ENCODE measurements at places on chromosomes 5 and 9.
A peak's percentile ranks its signal among the peaks of the same experiment; 100 is the strongest.

DNA sequence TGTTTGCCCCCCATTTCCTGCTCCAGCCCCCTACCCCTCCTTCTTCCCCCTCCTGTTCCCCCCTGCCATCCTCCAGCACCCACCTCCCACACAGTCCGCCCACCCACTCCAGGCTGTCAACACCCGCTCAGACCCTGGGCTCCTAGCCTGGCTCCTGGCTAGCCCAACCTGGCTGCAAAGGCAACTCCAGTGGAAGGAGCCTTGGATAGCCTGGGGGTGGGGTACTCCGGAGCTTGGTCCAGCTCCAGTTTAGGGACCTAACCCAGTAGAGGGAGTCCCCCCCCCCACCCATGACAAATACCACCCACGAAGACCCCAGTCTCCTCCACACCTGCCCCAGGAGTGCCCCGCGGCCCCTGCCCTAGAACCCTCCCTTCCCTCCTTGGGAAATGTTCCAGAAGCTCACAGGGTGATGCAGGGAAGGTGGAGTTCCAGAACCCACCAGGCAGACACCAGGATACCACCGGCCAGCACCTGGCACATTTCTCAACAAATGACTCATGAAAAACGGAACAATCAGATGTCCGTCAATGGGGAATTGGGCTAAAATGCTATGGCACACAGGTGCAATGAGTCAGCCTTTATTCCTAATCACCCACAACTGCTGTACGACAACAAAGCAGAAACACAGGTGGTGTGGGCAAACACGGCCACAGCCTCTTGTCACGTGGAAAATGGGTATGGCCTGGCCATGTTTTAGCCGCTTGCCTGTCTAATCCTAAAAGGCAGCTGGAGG is 901 bp upstream of the SLC12A7 start:
- DNase-seq, result no peak

GRCh38 chr9:125852386-125852785 is 105.2 kb downstream of the PBX3 start:
- DNase-seq, result no peak

DNA sequence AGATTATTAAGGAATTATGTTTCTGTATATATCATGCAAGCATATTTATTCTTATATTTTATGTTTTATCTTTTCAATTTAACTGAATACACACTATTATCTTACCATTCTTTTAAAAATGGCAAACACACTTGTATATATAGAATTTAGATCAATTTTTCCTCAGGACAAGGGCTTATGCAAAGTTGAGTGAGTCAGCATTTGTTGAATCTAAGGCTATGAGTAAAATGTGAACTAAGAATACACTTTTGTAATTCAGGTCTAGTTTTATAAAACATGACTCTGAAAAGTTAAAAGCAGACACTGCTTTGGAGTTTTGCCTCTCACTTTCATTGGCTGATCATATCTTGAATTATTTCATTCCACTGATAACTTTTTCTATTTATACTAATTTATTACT is 127.8 kb downstream of the FOCAD start:
- no peak for DNase-seq

GRCh38 chr9:113148781-113149510 is 1.9 kb upstream of the SLC31A2 start:
- DNase-seq, result no peak

GRCh38 chr5:61277781-61278180 is 54.3 kb upstream of the ZSWIM6 start:
- DNase-seq, result no peak

GRCh38 chr5:77366717-77367500 is 125.2 kb downstream of the WDR41 start:
- no peak for DNase-seq

- no peak for DNase-seq
Observed at GRCh38 chr5:40501711-40502444, 177.8 kb upstream of the PTGER4 start.

DNA sequence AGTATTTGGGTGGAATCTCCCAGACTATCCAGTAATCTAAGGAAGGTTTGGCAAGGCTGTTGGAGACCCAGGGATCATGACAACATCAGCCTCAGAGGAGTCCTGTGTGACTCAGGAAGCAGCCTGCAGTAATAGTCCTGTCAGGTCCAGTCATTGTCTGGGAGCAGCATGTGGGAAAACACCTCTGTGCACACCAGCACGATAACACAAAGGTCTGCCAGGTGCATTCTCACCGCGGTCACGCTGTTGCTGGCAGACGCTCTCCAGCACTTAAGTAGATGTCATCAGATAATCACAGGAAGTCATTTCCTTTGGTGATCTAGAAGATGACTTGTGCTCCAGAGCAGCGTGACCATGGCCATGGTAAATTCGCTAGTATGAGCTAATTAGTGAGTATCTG is 99.2 kb upstream of the IQGAP2 start:
- no peak for DNase-seq

- peak; percentile 70 for DNase-seq
Observed at GRCh38 chr9:89786655-89787054, 181.8 kb downstream of the GADD45G start.

- no peak for DNase-seq
Observed at GRCh38 chr9:135474915-135475314, 4.7 kb upstream of the PPP1R26 start.

DNA sequence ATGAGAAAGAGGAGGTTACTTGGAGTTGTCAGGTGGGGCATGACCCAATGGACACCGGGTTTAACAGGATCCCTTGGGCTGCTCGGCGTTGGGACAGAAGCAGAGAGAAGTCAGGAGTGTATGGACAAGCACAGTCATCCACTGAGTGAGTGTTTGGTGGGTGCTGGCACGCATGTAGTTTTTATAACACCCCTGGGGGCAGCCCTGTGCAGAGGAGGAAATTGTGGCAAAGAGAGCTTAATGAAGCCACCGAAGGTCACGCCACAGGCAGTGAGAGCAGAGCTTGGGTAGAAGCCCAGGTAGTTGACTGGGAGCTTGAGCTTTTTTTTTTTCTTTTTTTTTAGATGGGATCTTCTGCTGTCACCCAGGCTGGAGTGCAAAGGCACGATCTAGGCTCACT is 43.2 kb upstream of the IER5L start:
- no peak for DNase-seq

GRCh38 chr5:93653716-93654115 is 70.7 kb downstream of the NR2F1 start:
- DNase-seq, result no peak

DNA sequence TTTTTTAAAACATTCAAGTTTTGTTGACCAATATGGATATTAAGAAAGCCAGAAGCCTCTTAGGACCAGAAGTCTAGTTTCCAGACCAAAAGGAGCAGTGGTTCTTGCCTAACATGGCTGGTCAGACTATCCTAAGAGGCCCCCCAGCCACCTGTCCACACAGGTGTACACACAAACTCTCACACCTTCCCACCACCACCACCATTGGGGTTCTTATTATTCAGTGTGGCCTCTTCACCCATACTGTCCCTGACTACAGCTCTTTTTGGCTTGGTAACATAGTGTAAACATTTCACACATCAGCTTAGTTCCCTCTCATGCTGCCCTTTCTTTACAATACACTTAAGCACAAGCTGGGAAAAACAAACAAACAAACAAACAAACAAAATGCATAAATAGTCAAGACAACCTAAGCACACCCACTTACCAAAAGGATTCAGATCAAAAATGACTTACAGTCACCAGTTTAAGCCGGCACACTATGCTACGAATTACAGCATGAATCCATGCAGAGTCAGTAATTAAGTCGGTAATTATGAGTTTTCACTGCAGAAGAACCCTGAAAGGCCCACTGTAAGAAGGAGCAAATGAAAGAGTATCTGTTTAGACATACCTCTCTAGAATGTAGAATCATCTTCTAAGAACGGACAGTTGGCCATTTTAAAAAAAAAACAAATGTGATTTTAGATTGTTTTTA is 9.5 kb downstream of the LHFPL2 start:
- no peak for DNase-seq

DNA sequence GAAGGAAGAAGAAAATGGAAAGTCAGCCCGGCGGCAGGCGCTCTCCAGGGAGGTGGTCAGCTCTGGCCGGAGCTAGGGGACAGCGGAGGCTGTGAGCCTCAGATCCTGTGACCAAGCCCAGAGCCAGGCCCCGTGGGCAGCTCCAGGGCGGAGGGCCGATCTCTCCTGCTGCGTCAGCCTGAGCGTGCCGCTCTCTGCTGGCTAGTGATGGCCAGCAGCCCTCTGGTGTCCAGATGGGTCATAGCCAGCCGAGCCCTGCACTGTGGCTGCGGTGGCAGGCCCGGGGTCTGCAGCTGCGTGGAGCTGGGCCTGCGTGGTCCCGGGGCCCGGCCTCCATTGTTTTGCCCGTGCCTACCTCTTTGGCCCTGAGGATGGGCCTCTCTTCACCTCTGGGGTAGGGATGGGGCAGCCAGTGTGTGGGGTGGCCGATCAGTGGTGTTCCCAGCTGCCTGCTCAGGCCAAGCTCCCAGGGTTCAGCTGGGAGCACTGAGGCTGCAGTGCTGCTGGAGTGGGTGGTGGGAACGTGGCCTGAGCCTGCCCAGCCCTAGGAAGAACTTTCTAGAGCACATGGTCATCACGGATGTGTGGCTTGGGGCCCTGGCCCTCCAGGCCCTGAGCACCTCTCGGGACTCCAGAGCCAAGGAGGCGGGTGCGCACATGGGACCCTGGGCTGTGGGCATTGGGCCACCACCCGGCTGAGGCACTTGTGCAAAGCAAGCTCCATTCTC is 17.1 kb upstream of the NRARP start:
- peak; percentile 49 for DNase-seq

GRCh38 chr9:87498046-87498810 is 561 bp downstream of the DAPK1 start:
- DNase-seq, result peak; percentile 62

DNA sequence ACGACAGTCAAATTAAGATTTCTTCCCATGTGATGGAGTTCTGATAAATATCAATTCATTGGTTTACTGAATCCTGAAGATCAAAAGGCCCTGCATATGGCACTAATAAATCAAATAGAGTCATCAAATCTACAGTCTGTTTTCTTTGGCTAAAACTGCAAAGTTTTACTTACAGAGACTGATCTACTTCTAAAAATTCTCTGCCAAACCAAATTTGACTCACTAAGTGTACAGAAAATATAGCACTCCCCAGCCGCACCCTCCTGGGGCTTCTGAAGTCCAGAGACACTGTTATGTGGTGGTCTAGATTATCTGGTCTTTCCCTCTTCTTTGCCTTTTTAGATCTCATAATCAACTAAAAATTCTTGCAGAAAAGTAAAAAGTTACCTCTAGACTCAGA is 237.7 kb downstream of the MLLT3 start:
- no peak for DNase-seq

GRCh38 chr9:116901260-116901659 is 214.2 kb downstream of the TRIM32 start:
- DNase-seq, result no peak

DNA sequence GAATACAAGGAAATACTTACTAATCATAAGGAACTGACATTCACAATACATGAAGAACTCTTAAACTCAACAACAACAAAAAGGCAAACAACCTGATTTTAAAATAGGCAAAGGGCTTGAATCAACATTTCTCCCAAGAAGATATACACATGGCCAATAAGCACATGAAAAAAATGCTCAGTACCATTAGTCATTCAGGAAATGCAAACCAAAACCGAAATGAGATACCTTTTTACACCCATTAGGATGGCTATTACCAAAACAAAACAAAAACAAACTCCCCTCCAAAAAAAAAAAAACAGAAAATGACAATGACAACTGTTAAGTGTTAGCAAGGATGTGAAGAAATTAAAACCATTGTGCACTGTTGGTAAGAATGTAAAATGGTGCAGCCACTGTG is 104.1 kb upstream of the ZNF462 start:
- no peak for DNase-seq

GRCh38 chr5:1038417-1039209 is 30.0 kb downstream of the NKD2 start:
- no peak for DNase-seq

DNA sequence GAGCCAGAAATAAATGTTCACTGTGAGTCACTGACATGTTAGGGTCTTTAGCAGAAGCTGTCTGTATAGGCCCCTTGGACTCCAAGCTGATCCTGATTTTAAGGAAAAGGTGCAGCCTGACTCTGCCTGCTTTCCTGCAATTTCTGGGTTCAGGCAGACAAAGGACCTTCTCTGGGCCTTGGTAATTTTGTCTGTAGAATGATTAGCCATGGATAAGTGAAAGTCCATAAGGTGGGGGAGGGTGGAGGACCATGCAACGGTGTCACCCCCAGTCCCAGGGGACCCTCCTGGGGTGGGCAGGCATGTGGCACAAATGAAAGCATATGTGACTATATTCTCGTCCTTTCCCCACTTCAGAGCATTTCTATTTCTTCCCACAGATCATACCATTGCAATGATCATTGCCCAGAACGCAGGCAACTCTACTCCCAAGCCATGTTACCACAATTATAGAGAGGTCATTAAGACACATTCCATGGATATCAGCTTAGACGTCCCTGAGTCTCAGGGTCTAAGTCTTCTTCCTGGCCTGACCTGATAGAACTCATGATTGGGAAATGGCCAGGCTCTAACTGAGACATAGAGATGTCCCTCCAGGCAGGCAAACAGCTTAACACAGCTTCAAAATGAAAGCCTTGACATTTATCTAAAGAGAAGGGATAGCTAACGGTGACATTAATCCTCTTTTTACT is 157.9 kb upstream of the ALDH1B1 start:
- no peak for DNase-seq

DNA sequence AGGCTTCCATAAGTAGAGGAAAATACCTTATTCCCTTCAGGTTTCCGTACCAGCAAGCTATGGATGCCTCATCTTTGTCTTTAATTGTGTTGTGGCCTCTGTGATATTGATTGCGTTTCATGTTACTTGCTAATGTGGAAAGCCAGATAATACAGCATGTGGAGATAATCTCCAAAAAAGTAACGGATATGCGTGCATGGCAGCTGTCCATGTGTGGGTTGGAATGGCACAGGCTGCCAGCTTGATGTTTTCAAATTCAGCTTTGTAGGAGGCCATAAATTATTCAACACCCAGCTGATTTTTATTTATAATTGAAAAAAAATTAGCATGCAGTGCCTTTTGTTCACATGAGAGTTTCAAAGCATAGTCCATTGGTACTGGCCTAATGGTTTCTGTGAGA is 144.9 kb downstream of the GIN1 start:
- DNase-seq, result no peak

DNA sequence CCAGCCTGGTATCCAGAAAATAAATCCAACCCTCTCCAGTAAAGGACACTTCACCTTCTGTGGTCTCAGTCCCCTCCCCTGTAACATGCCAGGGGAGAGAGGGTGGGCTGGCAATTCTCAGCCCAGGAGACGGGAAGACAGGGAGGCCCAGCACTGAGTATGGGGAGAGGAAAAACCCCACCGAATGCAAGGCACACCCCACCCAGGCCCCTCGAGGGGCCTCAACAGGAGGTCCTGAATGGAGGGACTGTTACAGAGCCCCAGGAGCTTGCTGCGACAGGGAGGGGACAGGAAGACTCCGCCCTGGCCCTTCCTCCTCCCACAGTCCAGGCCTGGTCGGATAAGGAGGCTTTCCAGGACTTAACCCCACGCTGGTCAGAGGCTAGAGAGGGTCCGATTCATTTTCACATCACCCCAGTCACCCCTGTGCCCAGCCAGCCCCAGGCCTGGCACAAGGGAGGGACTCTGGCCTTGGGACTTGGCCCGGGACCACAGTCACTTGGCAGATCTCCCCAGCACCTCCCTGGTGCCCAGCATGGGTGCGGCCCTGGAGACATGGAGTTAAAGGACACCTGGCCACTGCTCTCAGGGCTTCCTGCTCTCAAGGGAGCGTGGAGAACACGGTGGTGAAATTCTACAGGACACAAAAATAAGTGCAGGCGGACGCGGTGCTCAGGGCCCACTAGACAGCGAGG is 44.9 kb upstream of the STXBP1 start:
- DNase-seq, result peak; percentile 77

GRCh38 chr9:98536542-98537173 is 172.1 kb downstream of the GABBR2 start:
- no peak for DNase-seq

GRCh38 chr9:113179839-113180238 is 29.0 kb downstream of the SLC31A2 start:
- DNase-seq, result no peak
